ENCODE measurements at places on chromosomes 11 and 22. TPM values are rescaled to one million over a fixed set of nuclear protein-coding genes. Genes with fewer than 3 reads are reported as not detected.

TKFC gene
- 78.2 TPM for total RNA-seq

OR5A1 gene
- not detected for total RNA-seq

DNA sequence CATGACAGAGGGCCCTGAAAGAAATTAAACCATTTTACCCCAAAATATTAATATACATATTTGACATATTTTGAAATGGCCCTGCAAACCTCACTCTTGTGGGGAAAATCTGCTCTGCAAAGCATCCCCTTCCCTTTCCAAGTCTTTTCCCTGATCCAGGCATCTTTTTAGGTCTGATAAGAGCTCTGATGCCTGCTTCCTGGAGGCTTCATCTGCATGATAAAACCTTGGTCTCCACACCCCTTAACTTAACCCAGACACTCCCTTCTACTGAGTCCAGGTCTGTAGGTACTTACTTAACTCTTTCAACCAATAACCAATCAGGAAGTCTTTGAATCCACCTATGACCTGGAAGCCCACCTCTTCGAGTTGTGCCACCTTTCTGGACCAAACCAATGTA lies 1.8 kb upstream of the LGALS12 start:
- no peak for DNase-seq

- DNase-seq = no peak
Observed at GRCh38 chr11:64372802-64373597, 14.0 kb downstream of the RPS6KA4 start.

- DNase-seq = no peak
Observed at GRCh38 chr22:10741210-10741609, 4786.8 kb upstream of the OR11H1 start.

DNA sequence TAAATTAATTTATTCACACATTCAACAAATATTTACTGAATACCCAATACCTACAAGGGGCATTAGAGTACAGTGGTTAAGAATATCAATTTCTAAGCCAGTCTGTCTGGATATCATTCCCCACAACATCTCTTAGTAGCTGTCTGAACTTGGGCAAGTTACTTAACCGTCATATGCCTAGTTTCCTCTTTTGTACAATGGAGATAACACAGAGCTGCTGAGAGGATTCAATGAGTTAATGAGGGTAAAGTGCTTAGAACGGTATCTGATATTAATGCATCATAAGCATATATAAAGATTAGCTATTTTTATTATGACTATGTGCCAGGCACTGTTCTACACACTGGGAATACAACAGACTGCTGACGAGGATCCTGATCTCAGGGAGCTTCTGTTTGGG lies 116.4 kb downstream of the APOL5 start:
- no peak for DNase-seq

CCT8L2 gene
- total RNA-seq = not detected

All from activated T-helper 1 cell treated with anti-CD3 and anti-CD28 coated beads, Interleukin-12 subunit alpha, Interleukin-12 subunit beta, Interleukin-2, Interleukin-4 antibody, amounts not matched to agents 30 ng/mL and 10 ng/mL and 1 ng/mL, durations not matched to agents 14 hours and 24 hours and 36 hours (primary cell).